SW 1271 (cell line): ENCODE measurements at places on chromosomes 4 and X.

DNA sequence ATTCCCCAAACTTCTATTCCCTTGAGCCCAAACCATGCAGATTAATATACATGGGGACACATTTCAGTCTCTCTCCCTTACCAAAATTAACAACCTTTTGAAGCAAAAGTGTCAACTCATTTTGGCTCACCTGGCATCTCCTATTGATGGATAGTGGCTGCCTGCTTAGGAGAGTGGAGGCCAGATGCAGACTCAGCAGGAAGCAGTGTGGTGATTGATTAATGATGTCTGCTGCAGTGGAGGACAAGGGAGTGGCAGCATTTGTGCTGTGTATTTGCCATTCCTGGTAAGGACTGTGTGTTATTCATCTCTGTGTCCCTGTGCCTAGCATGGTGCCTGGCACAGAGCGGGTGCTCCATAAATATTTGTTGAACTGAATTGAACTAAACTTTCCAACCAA lies 590.1 kb downstream of the RAB28 start:
- DNase-seq: no peak

DNA sequence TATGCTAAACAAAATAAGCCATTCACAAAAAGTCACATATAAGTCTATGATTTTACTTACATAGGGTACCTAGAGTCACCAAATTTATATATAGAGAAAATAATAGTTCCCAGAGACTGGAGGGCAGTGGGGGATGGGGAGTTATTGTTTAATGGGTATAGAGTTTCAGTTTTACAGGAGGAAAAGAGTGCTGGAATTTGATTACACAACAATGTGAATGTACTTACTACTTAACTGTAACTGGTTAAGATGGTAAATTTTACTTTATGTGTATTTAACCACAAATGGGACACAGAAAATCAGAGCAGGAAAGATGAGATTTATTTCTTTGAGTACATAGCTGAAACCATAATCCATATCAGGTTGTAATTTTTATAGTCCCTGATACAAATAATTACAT lies 144.4 kb downstream of the TMA16 start:
- no peak for DNase-seq

DNA sequence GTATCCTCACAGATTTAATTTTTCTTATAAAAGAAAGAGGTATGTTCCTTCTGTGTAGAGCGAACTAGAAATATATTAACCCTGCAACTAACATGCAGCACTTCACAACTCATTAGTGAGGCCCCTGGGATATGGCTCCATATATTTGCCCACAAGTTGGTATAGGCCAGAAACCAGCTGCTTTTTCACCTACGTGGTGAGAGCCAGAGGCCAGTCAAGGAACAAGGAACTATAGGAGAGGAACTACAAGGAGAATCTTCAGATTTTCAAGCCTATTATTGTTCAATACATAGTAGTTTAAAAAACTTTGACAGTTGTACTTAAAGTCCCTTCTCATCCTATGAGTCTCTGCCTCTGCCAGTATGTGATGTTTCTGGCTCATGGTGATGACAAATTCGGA lies 205.9 kb downstream of the CBR4 start:
- DNase-seq: no peak

DNA sequence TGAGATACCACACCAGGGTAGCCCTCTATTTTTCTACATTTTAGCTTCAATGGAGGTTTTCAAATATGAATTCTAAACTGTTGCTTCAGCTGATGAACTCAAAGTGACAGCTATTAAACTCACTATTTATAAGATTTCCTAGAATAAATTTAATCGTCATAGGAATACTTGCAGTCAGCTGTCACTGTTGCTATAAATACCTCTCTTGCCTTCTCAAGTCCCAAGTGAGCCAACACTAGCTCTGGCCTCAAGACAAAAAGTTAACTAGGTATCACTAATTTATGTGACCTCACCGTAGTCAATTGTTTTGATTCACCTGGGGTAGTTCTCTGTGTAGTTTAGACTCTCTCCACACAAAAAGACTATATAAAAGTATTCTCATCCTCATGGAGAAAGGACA lies 34.3 kb upstream of the PROM1 start:
- no peak for DNase-seq

- no peak for DNase-seq
Observed at GRCh38 chr4:101019941-101020401, 327.4 kb downstream of the PPP3CA start.

DNA sequence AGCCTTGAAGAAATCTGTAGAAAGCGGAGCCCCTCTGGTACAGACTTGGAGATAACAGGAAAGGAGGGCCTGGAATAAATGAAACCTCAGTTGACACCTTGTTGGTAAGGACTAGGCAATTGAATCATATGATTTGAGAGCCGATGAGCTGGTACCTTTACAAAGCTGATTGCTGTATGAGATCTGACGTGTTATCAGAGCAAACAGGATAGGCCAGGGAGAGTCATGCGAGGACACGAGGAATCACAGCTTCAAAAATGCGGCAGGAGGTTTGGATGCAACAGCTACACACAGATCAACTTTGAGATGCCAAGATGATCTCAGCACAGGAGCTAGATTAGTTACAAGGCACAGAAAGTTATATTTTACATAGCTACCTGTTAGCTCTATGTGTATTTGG lies 7.4 kb upstream of the SLC10A4 start:
- DNase-seq: no peak

DNA sequence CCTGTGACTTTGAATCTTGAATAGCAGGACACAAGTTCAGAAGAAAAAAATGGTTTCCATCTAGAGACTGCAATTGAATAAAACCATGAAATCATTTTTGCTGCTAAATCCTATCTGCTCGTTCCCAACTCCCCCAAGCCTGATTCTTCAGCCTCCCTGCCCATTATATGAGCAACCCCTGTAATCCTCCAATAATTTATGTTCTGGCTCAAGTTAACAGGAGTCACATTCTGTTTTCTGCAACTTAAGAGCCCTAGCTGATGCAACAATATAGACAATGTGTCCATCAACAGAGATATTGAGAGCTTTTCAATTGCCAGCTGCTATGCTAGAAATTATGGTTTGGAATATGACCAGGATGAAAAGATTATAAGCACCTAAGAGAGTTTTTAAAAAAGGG lies 84.1 kb downstream of the LDB2 start:
- no peak for DNase-seq

DNA sequence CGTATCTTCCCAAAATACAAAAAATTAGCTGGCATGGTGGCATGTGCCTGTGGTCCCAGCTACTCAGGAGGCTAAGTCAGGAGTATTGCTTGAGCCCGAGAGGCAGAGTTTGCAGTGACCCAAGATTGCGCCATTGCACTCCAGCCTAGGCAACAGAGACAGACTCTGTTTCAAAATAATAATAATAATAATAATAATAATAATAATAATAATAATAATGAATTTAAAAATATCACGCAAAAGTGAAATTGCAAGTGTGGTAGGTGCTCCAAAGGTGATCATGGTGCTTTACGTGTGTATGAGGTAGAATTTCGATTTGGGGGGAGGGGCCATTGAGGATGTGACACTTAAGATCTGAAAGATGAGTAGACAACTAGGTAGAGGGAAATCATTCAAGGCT lies 4.9 kb upstream of the HPSE start:
- no peak for DNase-seq

DNA sequence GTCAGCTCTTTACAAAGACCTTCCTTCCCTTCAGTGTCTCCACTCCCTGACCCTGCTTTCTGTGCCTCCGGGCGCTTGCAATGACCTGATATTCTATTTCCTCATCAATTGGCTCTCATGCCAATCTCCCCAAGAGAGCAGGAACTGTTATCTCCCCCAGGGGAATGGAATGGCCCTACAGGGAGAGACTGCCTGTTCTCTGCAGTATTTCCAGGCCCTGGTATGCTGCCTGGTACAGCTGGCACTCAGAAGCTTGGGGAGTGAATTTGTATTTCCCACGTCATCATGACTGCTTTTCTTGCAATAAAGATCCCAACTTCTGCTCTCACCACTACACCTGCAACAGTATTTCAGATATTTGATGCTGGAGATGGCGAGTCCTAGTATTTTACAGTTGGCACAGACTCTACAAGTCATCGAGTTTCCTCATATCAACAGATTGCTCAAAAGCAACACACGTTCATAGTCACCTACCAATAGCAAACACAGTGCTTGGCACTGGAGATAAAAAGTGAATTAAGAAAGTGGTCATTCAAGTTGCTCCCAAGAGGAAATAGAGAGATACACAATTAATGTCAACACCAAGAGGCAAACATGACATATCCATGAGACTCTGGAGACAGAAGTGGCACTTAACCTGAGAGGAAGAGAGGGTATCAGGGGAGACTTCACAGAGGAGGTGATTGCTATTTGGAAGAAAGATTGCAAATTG lies 90.5 kb upstream of the EGFL6 start:
- DNase-seq: no peak
